ENCODE measurements at places on chromosomes 3 and 15. TPM values are rescaled to one million over a fixed set of nuclear protein-coding genes. Genes with fewer than 3 reads are reported as not detected.
A peak's percentile ranks its signal among the peaks of the same experiment; 100 is the strongest.

GRCh38 chr3:158725348-158726011 lies 6.8 kb downstream of the RARRES1 start:
- peak; percentile 82 for ATAC-seq

DNA sequence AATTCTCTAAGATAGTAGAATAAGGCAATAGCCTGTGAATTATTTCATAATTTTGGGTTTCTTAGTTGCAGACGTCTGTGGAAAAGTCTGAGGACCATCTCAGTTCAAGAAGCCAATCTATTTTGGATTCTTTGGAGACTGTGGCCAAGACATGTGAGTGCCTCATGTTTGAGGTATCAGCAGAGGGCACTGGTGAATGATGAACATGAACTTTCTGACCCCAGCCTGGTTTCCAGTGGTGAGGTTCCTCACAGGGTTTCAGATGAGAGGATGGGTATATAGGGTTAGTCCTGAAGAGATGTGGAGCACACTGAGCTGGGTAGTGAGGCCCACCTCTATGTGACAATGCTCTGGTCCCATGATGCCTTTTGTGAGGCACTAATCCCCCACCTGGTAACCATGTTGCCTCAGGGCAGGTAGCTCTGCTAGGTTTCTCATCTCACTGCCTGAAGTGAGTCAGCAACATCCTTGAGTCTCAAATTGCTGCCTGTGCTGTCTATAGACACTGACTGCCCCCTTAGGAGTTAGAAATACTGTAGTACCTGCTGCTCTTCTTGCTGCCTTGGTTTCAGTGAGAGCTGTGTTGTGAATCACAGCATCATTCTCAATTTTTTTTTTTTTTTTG lies 32.3 kb downstream of the C3orf62 start:
- no peak for ATAC-seq

- no peak for ATAC-seq
Observed at GRCh38 chr15:74868059-74868458, 5.1 kb downstream of the SCAMP2 start.

DNA sequence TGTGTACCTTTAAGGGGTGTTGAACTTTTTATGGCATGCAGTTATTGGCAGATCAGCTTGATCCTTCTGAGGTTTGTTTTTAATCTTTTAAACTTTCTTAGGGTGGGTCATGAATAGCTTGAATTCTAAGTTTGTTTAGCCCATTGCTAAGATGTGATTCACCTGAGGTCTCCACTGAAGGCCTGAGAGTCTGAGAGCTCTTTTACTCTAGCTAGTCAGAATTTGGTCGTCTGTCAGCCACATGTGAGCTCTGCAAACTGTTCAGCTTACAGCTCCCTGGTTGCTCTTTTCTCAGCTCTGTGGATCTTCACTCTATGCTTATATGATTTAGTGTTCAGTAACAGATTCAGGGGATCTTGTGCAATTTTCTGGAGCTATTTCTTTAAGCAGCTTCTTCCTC lies 161.3 kb downstream of the ABHD5 start:
- no peak for ATAC-seq

GRCh38 chr3:64888840-64889392 lies 201.1 kb upstream of the ADAMTS9 start:
- ATAC-seq, result no peak

DNA sequence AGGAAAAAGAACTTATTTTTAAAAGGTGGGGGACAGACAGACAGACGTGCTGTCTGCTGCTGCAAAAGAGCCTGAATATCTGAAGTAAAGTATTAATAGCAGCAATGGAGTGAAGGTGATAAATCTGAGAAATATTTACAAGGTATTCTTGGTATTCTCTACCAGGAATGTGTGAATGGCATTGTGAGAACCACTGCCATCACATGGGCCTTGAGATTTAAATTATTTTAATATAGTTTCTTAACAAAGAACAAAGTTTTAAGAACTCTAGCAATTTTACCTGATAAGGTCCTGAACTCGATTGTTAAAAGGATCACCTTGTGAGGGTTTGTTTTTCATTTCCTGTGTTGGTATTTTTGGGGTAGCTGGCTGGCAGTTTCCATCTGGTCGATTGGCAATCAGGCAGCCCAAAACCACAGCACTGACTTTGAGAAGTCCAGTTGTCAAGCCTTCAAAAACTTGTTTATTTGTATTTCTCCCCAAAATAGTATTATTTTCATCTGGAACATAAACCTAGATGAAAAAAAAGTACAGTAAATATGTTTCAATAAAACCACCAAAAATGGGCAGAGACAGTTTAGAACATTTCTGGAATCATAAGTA lies 97.3 kb downstream of the ISL2 start:
- no peak for ATAC-seq

- ATAC-seq, result no peak
Observed at GRCh38 chr15:61383421-61383820, 154.3 kb upstream of the RORA start.

GRCh38 chr3:52645549-52645948 lies 40.2 kb downstream of the PBRM1 start:
- no peak for ATAC-seq

DNA sequence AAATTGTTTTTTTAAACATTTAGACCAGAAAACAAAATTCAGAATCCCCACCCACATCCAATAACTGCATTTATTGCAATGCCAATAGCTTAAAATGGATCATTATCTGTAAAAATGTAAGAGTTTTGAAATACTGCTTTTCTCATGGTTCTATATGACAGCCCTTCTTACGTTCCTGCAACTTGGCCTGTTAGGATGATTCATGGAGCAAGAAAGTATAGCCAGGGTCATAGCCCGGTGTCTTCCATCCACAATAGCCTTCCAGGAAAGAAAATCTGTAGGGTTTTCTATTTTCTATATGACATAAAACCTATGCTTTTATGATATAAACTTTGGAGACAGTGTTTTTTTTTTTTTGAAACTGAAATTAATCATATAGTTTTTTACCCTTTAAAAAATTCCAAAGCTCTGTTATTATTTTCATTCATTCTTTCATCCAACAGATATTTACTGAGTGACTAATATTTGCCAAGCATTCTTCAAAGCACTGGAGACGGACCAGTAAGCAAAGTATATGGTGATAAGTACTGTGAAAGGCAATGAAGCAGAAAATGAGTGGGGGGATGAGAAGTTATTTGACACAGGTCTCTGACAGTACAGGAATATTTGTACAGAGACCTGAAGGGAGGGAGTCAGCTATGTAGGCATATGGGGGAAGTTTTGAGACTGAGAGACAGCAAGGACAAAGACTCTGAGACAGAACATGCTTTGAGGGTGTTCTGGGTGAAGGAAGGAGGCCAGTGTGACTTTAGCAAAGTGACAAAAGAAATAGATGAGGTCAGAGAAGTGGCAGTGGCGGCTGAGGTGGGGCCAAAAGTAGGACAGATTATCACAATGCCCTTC lies 29.0 kb upstream of the SLC2A2 start:
- no peak for ATAC-seq

DNA sequence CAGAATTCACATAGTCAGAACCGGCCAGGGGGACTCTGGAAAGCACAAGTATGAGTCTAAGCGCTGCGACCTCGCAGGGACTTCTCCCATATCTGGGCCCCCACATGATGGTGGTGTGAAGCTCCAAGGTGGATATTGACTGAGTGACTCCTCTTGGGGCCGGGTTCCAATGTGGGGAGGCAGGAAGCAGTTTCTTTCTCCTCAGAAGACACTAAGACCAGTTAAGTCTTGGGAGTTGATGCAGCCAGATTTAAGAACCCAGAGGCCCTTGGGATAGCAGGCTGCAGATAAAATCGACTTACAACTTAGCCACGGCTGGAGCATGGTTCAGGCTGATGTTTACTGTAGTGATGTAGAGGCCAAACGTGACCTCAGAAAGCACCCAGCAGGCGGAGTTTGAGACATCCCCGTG lies 55.4 kb upstream of the KLF13 start:
- ATAC-seq, result no peak

DNA sequence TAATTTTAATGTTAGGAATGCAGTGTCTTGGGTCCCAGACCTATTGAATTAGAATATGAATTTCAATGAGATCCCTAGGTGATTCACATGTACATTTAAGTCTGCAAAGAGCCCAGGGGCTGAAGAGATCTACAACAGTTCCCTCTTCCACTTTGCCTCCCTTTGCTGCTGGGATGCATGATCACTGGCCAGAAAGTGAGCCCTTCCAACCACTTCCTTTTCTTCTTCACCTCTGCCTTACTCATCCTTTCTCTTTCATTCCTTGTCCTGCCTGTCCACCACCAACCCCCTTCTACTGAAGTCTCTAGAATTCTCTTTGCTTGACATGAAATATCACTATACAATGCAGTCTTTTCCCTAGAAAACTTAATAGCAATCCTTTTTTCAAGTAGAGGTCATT lies 222.4 kb upstream of the LRIG1 start:
- ATAC-seq, result no peak

DNA sequence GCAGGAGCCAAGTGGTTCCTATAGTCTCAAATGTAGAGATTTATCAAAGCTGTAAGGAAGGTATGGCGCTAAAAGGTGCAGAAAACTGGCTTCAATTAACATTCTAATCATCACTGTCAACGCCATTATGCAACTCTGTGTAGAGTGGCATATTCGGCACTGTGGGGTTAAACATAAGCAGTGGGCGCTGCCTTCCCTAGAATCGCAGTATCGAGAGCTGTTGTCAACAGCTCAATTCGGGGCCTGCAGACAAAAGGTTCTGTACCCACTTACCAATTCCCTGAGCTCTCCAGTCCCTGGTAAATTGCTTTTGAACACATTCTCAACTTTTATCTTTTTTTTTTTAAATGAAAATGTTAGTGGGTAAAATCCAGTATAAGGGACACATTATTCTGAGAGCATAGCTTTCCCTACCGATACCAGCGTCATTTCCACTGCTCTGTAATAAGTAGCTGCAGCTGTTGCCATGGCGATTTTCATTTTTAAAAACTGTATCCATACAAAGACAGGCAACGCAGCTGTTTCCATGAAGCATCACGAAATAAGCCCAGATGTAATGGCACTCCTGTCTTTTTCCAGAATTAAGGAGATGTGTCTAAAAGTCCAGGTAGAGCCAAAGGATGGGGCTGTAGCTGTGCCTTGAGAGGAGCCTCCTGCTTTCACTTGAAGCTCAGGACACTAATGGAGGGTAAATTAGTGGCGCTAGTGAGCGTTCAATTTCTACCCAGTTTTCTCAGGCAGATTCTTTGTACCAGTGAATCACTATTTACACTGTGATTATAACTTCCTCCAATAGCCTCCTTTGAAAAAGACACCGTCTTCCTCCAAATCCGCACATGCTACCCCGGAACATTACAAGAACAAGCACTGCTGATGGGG lies 250.3 kb downstream of the SLC9A9 start:
- no peak for ATAC-seq

DNA sequence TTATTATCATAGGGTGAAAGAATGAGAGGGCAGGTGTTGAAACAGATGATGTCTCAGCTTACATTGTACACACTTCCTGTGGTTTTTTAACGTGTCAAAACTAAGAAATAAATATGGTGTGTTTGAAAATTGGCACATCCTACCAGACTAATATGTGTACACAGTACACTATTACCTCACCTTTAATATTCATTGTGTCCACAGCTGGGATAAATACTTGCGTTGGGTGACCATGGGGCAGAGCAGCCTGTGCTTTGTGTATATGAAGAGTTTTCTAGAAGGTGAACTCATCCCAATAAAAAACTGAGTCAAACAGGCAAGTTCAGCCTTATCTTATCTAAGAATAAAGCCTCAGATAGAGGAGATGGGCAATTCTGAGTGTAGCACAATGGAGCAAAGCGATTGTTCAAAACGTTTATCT lies 17.3 kb downstream of the SUCNR1 start:
- no peak for ATAC-seq

DNA sequence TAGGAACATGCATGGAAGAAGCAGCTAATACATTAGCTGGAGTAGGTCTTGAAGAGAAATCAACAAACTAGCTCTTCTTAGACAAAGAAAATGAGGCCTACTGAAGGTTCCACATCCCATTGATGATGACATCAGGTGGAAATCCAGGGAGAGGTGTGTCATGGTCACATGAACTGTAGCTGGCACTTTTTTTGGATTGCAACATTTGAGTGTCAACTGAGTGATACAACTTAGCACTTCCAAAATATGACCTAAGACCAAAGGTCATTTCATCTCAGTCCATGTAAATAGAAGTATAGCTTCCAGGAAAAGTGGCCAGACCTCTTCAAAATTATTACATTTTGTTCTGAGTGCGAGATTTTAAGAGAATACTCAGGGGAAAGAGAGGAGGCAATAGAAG lies 117.2 kb upstream of the MEIS2 start:
- ATAC-seq, result no peak

DNA sequence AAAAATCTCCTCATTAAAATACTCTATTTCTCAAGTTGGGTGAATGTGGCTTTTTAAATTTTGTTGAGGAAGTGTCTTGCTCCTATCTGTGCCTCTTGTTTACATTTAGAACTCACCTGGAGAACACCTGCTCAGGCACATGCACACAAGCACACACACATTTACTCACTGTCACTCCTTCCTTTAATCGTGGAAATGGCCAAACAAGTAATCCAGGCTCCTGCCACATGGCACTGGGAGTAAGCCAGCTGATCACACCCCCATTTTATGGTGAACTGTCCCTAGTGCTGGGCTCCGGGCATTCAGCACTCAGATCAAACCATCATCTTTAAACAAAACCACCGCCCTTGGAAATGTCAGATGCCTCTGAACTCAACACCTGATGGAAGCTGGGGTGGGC lies 204.7 kb upstream of the BHLHE40 start:
- ATAC-seq, result no peak

- ATAC-seq, result no peak
Observed at GRCh38 chr3:169362301-169362700, 301.2 kb downstream of the MECOM start.

DNA sequence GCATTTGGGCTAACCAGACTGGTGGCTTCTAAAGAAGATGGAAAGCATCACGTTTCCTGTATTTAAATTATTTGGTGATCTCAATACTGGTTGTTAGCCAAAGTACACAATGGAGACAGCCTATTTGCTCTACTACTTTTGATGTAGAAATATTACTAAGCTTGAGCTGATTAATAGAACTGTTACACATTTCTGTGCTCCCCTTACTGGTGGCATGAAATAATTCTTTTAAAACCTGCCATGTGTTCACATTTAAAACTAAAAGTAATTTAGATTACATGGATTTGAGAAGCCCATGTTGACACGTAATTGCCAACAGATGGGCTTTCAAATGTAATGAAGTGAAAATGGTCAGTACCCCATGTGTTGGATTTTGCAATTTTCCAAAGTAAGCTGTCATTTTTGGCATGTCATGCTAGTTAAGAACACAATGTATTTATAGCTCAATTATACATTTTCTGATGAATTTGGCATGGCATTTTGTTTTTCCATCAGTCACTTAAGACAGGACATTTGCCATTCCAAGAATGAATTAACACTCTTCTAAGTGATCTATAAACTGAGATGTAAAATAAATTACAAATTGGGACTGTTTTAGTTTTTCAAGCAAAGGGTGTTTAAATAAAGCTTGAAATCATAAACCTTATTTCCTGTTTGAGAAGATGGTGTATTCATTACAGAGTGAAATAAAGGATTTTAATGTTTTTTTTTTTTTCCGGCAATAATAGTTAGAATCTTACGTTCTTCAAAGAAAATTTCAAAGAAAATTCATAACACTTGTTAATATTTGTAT lies 10.8 kb upstream of the RARRES1 start:
- peak; percentile 29 for ATAC-seq

- no peak for ATAC-seq
Observed at GRCh38 chr3:47825590-47825989, 22.7 kb downstream of the DHX30 start.

GRCh38 chr15:92666780-92667179 lies 11.2 kb upstream of the FAM174B start:
- peak; percentile 86 for ATAC-seq

Gene CLRN1
- not detected for total RNA-seq

Gene PIERCE2
- 5.4 TPM for total RNA-seq

Gene NR2E3
- total RNA-seq, result not detected

Gene ISL2
- 6.3 TPM for total RNA-seq

Gene VILL
- 5.4 TPM for total RNA-seq

Gene GOLGA6B
- total RNA-seq, result not detected

Gene LTK
- not detected for total RNA-seq

Gene PCLAF
- total RNA-seq, result 2.4 TPM

Gene GUCA1C
- total RNA-seq, result not detected
